Omental fat pad (tissue), 4 donors: ENCODE measurements at places on chromosomes 5 and 9.

DNA sequence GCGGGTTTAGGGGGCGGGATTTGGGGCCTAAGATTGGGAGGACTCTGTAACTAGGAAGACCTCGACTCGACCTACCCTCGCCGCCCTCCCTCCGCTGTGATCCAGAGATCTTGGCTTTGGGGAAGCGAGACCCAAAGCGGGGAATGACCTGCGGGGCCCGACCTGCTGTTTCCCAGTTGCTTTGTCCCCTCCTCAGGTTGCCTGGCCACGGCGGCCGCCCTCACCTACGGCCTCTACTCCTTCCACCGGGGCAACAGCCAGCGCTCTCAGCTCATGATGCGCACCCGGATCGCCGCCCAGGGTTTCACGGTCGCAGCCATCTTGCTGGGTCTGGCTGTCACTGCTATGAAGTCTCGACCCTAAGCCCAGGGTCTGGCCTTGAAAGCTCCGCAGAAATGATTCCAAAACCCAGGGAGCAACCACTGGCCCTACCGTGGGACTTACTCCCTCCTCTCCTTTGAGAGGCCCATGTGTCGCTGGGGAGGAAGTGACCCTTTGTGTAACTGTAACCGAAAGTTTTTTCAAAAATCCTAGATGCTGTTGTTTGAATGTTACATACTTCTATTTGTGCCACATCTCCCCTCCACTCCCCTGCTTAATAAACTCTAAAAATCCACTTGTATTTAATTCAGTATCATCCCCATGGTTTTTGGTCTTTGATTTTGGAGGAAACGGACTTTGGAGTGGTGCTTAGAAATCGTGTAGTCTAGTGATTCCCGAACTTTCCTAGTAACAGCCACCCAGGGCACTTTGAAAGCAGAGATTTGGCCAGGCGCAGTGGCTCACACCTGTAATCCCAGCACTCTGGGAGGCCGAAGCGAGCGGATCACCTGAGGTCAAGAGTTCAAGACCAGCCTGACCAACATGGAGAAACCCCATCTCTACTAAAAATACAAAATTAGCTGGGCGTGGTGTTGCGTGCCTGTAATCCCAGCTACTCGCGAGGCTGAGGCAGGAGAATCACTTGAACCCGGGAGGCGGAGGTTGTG, 878 bp downstream of the HIGD2A start:
- no peak for DNase-seq

DNA sequence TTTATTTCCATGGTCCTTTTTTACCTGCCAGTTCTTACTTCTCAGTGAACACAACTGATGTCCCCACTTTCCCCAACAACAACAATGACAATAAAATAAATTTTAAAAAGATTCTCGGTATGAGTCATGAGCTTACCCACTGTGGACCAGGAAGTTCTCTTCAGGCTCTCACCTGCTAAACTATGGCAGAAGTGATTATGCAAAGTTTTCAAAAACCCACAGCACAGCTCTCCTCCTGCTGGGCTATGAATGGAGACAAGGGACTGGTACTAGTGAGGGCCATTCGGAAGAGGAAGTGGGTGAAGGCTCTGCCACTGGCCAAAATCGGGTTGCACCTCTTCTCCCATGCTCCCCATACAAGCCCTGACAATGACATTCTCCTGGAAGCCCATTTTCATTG, 429.4 kb downstream of the PIK3R1 start:
- DNase-seq = no peak

- DNase-seq = no peak
These were observed 178.7 kb upstream of the NR3C1 start for GRCh38 chr5:143582176-143582575.

GRCh38 chr5:158294701-158295100, 435.8 kb upstream of the CLINT1 start:
- DNase-seq = no peak

GRCh38 chr5:40226906-40227305, 452.8 kb upstream of the PTGER4 start:
- DNase-seq = no peak

DNA sequence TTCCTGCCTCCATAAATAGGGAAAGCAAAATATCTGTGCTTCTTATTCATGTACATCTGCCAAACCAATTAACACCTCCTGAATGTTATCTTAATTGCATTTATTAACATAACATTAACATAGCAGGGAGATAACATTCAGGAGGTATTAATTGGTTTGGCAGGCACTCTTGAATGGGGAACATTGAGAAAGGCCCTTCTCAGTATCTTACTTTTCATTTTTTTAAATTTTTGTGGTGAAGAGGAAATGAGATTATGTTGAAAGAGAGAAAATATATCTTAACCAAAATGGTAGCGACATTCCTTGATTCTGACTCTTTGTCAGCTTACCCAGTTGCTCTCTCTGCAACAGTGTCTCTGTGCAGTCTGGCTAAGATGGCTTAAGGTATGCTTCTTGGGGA, 100.4 kb upstream of the TLE1 start:
- no peak for DNase-seq

- no peak for DNase-seq
These were observed 2.8 kb downstream of the ST8SIA4 start for GRCh38 chr5:100900142-100900795.

GRCh38 chr5:57698802-57699201, 216.2 kb upstream of the ACTBL2 start:
- DNase-seq = no peak

DNA sequence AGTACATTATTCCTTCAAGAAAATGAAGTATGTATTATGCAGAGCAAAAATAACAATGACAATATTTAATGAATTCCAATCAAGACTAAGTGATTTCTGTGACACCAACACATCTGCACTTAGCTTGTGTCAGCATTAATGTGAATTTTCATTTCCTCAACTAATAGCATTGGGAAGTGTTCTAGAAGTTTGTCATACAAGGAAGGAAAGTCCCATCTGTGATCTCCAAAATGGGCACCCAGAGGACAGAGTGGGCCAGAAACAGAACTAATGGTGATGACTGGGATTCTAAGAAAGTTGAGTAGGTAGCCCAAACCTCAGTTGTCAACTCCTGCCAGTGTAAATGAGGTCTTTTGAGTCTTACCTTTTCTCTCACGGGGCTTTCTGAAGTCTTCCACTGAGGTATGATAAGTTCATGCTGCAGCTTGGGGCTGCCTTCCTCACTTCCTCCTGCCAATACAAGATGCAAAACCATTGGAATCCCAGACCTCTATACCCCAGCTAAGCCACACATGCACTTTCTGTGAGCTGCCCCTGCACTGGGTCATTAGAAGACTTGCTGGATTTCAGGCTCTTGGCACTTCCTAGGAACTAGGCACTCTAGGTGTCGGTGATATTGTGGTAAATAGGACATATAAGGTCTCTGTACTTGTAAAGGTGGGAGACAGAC, 4.9 kb downstream of the ADAM19 start:
- DNase-seq = no peak

DNA sequence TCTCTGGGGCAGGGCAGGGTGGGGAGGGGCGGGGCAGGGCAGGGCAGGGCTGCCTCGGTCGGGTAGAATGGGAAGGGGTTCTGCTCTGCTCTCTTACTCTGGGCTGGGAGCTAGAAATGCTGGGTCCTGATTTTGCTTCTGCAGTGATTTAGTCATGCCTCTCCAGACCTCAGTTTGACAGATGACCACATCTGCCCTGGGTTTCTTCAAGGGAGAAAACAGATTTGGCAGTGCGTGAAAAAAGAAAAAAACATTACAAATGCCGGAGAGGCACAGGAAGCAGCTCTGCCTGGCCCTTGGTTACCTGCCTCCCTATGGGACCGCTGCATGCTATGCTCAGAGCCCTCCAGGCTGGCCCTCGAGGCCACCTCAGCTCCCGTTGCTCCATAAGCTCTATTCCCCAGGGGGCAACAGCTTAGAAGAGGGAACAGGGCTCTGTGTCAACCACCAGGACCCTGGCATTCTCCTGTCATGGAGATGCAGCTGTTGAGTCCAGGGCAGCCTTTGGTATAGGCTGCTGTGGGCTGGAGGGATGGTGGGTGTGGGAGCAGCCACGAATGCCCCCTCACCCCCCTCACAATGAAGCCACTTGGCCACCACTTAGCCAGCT, 53.2 kb upstream of the UBTD2 start:
- no peak for DNase-seq

DNA sequence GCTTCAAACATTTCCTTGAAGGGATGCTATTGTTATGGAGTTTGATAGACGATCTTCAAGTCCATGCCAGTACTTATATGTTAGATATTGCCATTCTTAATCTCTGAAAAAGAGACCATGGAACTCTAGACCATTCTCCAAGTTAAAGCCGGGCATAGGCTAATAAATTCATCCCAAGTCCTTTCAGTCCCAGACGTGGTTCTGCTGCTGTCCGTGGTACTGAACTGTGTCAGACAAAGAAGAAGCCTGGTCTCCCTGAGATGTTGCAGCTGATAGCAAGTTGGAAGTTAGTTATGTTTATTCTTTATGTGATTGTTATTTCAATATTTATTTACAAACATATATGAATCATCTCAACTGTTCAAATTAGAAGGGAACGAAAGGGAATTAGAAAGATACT, 158.7 kb downstream of the NMUR2 start:
- DNase-seq = no peak

- no peak for DNase-seq
These were observed 7.5 kb downstream of the DENND1A start for GRCh38 chr9:123922431-123922830.

DNA sequence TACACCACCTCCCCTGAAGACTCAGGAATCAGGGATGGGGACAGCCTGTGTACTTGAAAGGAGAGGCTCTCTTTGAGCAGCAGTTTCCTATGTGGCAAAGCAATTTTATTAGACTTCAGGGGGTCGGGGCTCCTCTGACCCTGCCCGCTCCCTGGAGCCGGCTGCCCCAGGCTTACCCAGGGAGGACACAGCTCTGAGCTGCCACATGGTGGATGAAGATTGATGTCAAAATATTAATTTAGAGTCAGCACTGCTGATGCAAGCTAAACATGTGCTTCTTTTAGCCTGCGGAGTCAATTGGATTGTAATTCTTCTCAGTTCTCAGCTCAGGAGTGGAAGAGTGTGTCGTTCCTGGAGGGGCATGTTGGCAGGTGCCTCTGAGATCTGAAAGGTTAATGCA, 606.1 kb downstream of the KIF4B start:
- no peak for DNase-seq

DNA sequence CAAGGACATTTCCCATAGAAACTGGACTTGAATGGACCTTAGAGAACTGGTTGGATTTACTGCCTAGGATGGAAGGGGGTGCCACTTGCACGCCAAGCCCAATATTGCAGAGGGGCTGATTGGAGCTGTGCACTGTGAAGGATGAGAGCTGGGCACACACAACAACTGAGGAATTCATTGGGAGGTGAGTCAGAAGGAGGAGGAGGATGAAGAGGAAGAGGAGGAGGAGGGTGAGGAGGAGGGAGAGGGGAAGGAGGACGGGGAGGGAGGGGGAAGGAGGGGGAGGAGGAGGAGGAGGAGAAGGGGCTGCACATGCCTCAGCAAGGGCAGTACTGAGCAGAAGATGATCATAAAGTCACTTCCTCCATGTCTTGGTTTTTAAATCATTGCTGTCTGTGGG, 5.7 kb upstream of the ICE1 start:
- no peak for DNase-seq

DNA sequence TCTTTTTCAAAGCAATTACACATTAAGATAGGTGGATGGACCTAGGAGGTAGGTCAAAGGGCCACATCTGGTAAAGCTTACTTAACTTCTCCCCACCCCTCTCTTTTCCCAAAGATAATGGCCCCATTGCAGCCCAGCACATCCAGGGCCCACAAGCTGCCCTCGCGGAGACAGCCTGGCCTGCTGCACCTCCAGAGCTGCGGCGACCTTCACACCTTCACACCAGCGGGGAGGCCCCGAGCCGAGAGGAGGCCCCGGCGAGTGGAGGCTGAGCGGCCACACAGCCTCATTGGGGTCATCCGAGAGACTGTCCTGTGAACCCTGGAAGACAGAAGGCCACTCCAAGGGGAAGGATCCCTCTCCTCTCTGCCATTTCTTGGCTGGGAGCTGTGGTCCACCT, 66.5 kb downstream of the ENTREP1 start:
- no peak for DNase-seq

DNA sequence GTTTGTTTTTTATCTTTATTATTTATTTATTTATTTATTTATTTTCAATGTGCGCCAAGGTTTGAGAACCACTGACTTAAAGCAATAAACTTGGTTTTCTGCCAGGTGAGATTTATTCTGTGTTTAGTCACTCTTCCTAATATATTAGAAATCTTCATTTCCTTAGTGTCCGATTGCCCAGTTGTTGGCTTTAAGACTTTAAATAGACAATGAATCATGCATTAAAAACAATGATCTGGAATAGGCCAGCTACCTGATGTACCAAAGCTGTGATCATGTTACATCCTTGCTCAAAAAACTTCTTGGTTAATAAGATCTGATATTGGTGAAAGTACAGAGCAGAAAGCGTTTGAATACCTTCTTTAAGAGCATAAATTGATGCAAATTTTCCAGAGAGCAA, 52.1 kb upstream of the ERBIN start:
- DNase-seq = no peak

DNA sequence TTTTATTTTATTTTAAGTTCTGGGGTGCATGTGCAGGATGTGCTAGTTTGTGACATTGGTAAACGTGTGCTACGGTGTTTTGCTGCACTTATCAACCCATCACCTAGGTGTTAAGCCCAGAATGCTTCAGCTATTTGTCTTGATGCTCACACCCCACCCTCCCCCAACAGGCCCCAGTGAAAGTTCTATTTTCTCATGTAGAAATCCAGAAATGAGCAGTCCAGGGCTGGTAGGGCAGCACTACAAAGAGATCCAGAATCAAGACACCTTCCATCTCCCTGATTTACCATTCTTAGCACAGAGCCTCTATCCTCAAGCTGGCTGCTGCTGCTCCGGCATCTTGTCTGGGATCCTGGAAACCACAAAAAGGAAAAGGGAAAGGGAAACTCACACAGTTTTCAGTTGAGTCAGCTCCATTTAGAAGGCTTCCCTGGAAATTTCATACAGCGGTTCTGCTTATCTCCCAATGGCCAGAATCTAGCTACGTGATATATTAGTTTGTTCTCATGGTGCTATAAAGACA, 85.4 kb upstream of the SMARCA2 start:
- DNase-seq = no peak

- no peak for DNase-seq
These were observed 34.8 kb upstream of the NEURL1B start for GRCh38 chr5:172606156-172606785.

DNA sequence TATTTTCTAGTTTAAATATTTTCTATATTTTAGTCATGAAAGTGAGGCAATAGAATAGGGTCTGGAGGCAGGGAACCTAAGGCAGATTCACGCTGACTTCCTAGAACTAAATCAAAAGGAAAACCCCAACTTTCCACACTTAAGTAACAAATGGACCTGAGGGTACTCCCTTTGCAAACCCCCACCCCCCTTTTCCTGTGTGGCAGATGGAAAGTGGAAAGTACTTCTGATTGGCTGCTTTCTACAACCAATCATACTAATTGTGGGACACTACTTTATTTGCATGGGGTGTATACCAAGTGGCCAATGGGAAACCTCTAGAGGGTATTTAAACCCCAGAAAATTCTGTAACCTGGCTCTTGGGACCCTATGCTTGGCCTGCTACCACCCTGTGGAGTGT, 4.8 kb upstream of the CENPH start:
- DNase-seq = no peak
